CD8-positive, alpha-beta memory T cell (primary cell): ENCODE measurements at places on chromosomes 6 and 20. TPM values are rescaled to one million over a fixed set of nuclear protein-coding genes. Genes with fewer than 3 reads are reported as not detected.

DNA sequence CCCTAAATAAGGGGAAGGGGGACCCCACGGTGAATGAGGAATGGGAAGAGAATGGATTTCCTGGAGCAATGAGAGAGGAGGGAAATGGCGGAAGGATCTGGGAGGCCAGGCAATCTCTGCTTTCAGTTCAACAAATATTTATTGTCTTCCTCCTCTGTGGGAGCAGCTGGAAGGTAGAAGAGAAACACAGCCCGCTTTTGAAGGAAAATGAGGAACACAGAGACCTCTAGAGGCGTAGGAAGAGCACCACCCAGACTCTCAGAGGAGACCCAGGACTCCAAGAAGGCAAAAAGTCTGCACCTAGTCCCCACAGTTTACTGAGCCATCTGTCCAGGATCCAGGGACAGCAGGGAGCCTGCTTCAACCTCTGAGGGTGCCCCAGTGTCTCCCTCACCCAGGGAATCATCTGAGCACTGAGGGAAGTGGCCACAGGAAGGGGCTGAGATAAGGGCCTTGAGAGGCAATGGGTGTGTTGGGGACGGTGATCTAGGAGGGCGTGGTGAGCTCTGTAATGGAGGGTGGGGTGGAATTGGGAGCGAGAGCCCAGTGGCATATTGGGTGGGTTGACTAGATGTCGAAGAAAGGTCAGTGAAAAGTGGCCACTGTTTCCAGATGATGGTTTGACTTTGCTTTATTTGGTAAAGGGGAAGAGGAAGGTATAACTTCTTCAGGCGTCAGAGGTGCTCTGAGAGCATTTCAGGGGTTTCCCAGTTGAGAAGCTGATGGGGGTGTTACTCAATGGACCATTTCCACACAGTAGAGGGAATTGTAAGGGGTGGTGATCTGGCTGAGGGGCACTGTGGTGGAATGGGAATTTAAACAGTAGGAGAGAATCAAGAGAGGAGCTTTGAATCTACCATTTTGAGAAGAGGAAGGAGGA, 610 bp downstream of the PSORS1C1 start:
- H3K27ac ChIP-seq = no peak overlapping the region
- H3K27me3 ChIP-seq = no peaks in the 10 kb centered on the region
- DNase-seq = no peak
- H3K36me3 ChIP-seq = no peaks in the 10 kb centered on the region
- H3K4me1 ChIP-seq = no peaks in the 10 kb centered on the region

- H3K27me3 ChIP-seq = no peaks in the 10 kb centered on the region
- no peak overlapping the region for H3K4me3 ChIP-seq
- DNase-seq = no peak
- H3K4me1 ChIP-seq = peaks cover 14% of the 10 kb centered on the region
Observed at GRCh38 chr20:63202811-63203526, 13.0 kb downstream of the YTHDF1 start.

- H3K27ac ChIP-seq = no peak overlapping the region
- DNase-seq = no peak
- H3K4me1 ChIP-seq = no peaks in the 10 kb centered on the region
- no peaks in the 10 kb centered on the region for H3K27me3 ChIP-seq
- no peaks in the 10 kb centered on the region for H3K36me3 ChIP-seq
Observed at GRCh38 chr6:3847521-3847920, 1.7 kb upstream of the FAM50B start.

DNA sequence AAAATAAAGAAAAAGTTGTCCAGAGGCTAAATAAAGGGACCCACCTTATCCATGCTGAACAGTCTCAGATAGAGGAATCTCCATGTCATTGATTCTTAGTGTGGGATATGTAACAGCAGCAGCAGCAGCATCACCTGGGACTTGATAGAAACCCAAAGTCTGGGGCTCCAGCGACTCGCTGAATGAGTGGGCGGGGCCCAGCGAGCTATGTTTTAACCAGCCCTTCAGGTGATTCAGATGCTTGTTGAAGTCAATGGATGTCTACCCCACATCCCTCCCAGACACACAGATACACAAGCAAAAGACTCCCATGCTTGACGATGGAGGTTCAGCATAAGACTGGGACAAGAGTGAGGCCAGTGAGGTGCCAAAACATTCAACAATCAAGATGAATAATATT, 298.6 kb downstream of the UBE3D start:
- no peaks in the 10 kb centered on the region for H3K4me1 ChIP-seq
- H3K4me3 ChIP-seq = no peak overlapping the region
- H3K27me3 ChIP-seq = no peaks in the 10 kb centered on the region
- no peak for DNase-seq
- H3K27ac ChIP-seq = no peak overlapping the region
- H3K36me3 ChIP-seq = no peaks in the 10 kb centered on the region

DNA sequence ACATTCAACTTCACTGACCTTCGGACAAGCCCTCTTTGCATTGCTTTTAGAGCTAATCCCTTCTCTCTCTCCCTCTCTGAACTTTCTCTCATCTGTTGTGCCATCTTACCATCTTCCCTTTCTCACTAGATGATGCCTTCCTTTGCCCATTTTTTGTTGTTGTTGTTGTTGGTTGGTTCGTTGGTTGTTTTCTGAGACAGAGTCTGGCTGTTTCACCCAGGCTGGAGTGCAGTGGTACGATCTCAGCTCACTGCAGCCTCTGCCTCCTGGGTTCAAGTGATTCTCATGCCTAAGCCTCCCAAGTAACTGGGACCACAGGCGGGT, 18.8 kb downstream of the MAP3K5 start:
- DNase-seq = no peak
- no peak overlapping the region for H3K4me3 ChIP-seq
- no peaks in the 10 kb centered on the region for H3K36me3 ChIP-seq
- peaks cover 9% of the 10 kb centered on the region for H3K4me1 ChIP-seq
- H3K27me3 ChIP-seq = no peaks in the 10 kb centered on the region
- no peak overlapping the region for H3K27ac ChIP-seq

DNA sequence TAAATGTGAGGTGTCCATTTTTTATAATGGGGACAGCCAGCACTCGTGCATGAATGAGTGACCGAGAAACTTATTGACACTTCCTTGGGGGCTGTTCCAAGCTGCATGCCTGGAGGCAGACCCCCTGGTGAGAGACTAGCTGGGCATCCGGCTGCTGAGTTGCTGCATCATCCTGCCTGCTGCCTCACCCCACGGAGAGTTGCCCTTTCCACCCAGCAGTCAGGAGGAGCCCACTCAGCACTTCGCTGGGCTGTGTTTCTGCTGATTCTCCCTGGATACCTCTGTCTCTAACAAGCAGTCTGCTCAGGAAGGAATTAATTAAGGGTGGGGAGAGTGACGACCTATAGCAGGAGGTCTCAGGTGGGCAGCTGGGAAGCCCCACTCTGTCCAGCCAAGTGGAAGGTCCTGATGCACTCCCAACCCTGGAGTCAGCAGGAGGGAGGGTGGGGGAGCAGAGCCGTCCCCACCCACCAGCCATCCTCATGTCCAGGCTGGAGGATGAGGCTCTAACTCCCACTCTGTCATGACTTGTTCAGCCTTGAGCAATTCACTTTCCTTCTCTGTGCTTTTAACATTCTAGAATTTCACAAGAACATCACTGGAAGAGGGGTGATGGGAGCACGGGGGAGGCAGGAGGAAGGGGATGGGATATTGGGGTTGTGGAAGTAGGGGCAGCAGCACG, 177.3 kb downstream of the LRFN2 start:
- H3K36me3 ChIP-seq = no peaks in the 10 kb centered on the region
- no peaks in the 10 kb centered on the region for H3K4me1 ChIP-seq
- H3K27ac ChIP-seq = no peak overlapping the region
- DNase-seq = no peak

DNA sequence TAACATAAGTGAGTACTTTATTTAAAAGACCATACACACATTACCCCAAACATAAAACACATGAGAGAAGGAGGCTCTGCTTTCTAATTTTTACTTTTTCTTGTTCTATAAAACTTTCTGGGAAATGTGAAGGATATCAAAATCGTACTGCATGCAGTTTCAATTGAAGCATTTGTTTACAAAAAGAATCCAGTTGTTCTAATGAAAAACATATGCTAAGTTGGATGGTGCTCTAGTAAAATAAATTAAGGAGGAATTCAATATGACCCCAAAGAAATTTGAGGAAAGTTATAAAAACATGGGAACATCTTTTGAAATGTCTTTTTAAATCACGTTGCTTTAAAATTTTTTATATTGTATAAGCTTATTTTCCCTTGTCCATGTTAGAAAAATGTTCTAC, 37.6 kb downstream of the OR2B6 start:
- no peaks in the 10 kb centered on the region for H3K36me3 ChIP-seq
- H3K4me3 ChIP-seq = no peak overlapping the region
- no peaks in the 10 kb centered on the region for H3K4me1 ChIP-seq
- no peak for DNase-seq

DNA sequence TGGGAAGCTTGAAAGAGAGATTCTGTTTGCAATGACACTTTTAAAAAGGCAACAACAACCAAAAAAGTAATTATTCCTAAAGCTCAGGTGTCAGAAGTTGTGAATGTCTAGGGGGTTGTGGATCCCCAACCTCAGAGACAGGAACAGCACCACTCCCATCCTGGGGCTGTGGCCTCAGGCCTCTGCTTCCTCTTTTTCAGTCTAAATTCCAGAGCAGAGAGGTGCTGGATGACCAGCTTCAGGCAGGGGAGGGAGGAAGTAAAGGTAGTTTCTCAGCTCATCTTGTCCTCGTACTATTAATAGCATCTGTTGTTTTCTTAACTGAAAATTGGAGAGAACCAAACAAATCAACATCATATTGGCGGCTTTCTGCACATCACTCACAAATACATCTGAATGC, 8.3 kb downstream of the NT5E start:
- DNase-seq = no peak
- no peaks in the 10 kb centered on the region for H3K27me3 ChIP-seq
- peaks cover 30% of the 10 kb centered on the region for H3K4me1 ChIP-seq
- H3K27ac ChIP-seq = no peak overlapping the region

GRCh38 chr6:131574686-131575085, 1.7 kb downstream of the ARG1 start:
- no peak overlapping the region for H3K27ac ChIP-seq
- no peaks in the 10 kb centered on the region for H3K4me1 ChIP-seq
- no peak for DNase-seq
- H3K4me3 ChIP-seq = no peak overlapping the region
- H3K27me3 ChIP-seq = no peaks in the 10 kb centered on the region

- no peaks in the 10 kb centered on the region for H3K36me3 ChIP-seq
Observed at GRCh38 chr6:118313208-118313607, 234.9 kb upstream of the PLN start.

- no peak for DNase-seq
- H3K4me1 ChIP-seq = no peaks in the 10 kb centered on the region
- H3K4me3 ChIP-seq = no peak overlapping the region
Observed at GRCh38 chr20:49510562-49511122, 28.2 kb upstream of the KCNB1 start.

DNA sequence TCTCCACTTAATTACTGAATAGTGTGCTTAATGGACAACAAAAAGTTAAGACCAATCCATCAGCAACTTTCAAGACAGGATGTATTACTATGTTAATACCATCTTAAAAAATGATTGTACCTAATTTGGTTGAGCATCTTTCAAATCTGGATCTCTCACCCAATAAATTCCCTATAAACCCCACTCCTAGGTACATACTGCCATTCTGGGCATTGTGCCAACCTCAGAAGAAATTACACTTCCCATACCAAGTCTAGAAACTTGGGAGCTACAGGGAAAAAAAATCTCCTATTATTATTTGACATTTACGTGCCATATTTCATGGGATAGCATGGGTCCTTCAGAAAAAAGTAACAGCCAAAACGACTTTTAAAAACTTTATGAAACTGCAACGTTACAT, 5.1 kb downstream of the SYNCRIP start:
- DNase-seq = no peak
- H3K36me3 ChIP-seq = peaks cover 44% of the 10 kb centered on the region
- H3K4me1 ChIP-seq = peaks cover 41% of the 10 kb centered on the region
- H3K27ac ChIP-seq = no peak overlapping the region

GRCh38 chr6:72930556-72931132, 294.7 kb downstream of the KHDC1L start:
- H3K4me1 ChIP-seq = no peaks in the 10 kb centered on the region
- H3K27ac ChIP-seq = no peak overlapping the region
- no peaks in the 10 kb centered on the region for H3K27me3 ChIP-seq
- H3K4me3 ChIP-seq = no peak overlapping the region
- H3K36me3 ChIP-seq = no peaks in the 10 kb centered on the region
- no peak for DNase-seq

- H3K4me1 ChIP-seq = no peaks in the 10 kb centered on the region
- DNase-seq = no peak
- H3K27ac ChIP-seq = no peak overlapping the region
- H3K36me3 ChIP-seq = no peaks in the 10 kb centered on the region
- no peak overlapping the region for H3K4me3 ChIP-seq
Observed at GRCh38 chr6:87807475-87807874, 105.4 kb upstream of the AKIRIN2 start.

GRCh38 chr6:82183642-82184282, 63.8 kb downstream of the IBTK start:
- no peak overlapping the region for H3K4me3 ChIP-seq
- peaks cover 15% of the 10 kb centered on the region for H3K36me3 ChIP-seq
- no peak overlapping the region for H3K27ac ChIP-seq

- no peak overlapping the region for H3K27ac ChIP-seq
- no peaks in the 10 kb centered on the region for H3K27me3 ChIP-seq
- H3K4me1 ChIP-seq = no peaks in the 10 kb centered on the region
- no peaks in the 10 kb centered on the region for H3K36me3 ChIP-seq
- DNase-seq = no peak
Observed at GRCh38 chr6:161261325-161261724, 12.5 kb downstream of the AGPAT4 start.

GRCh38 chr6:100460650-100461204, 4.0 kb downstream of the SIM1 start:
- H3K4me1 ChIP-seq = no peaks in the 10 kb centered on the region
- no peak overlapping the region for H3K4me3 ChIP-seq
- H3K36me3 ChIP-seq = no peaks in the 10 kb centered on the region
- no peak for DNase-seq
- H3K27ac ChIP-seq = no peak overlapping the region

GRCh38 chr6:75588948-75589347, 12.7 kb upstream of the SENP6 start:
- no peaks in the 10 kb centered on the region for H3K36me3 ChIP-seq
- no peaks in the 10 kb centered on the region for H3K4me1 ChIP-seq
- no peak overlapping the region for H3K27ac ChIP-seq
- H3K27me3 ChIP-seq = no peaks in the 10 kb centered on the region

GRCh38 chr20:57076152-57076652, 190.2 kb downstream of the BMP7 start:
- no peak for DNase-seq
- no peaks in the 10 kb centered on the region for H3K36me3 ChIP-seq
- no peak overlapping the region for H3K27ac ChIP-seq
- H3K4me1 ChIP-seq = no peaks in the 10 kb centered on the region
- H3K4me3 ChIP-seq = no peak overlapping the region
- peaks cover 1% of the 10 kb centered on the region for H3K27me3 ChIP-seq

- H3K27ac ChIP-seq = no peak overlapping the region
- H3K4me1 ChIP-seq = no peaks in the 10 kb centered on the region
- no peaks in the 10 kb centered on the region for H3K36me3 ChIP-seq
- H3K4me3 ChIP-seq = no peak overlapping the region
Observed at GRCh38 chr6:19599796-19600464, 237.2 kb upstream of the ID4 start.

Gene RALGAPB
- 33.8 TPM for total RNA-seq

Gene BPHL
- 10.5 TPM for total RNA-seq

Gene WFDC5
- not detected for total RNA-seq

Gene PI3
- total RNA-seq = 0.42 TPM

Gene CHMP4B
- 78.3 TPM for total RNA-seq

Gene CDSN
- total RNA-seq = not detected

Gene COL19A1
- 0.33 TPM for total RNA-seq

Gene CST4
- total RNA-seq = not detected

Gene C20orf141
- not detected for total RNA-seq

Gene GSTA2
- not detected for total RNA-seq

Gene PLTP
- total RNA-seq = 2.5 TPM
